ENCODE measurements at places on chromosomes 7 and 10.
A peak's percentile ranks its signal among the peaks of the same experiment; 100 is the strongest.

GRCh38 chr7:20095436-20095835 lies 121.7 kb downstream of the MACC1 start:
- DNase-seq: no peak

GRCh38 chr7:122038134-122038533 lies 105.9 kb downstream of the AASS start:
- DNase-seq: no peak

DNA sequence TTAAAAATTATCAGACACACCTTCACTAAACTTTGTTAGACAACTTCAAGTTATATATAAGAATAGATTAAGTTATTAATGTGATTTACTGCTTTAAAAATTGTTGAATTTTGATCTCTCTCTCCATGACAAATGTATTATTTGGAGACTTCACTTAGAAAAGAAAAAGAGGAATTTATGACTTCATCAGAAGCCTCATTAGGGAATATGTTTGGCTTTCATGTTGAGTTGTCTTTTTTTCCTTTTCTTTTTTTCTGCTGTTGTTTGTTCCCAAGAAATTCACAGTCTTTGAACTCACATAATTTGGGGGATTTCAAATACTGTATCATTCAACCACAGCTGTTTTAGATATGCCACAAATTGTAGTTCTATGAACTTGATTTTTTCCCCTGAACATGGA lies 149.5 kb downstream of the PPP1R9A start:
- no peak for DNase-seq

DNA sequence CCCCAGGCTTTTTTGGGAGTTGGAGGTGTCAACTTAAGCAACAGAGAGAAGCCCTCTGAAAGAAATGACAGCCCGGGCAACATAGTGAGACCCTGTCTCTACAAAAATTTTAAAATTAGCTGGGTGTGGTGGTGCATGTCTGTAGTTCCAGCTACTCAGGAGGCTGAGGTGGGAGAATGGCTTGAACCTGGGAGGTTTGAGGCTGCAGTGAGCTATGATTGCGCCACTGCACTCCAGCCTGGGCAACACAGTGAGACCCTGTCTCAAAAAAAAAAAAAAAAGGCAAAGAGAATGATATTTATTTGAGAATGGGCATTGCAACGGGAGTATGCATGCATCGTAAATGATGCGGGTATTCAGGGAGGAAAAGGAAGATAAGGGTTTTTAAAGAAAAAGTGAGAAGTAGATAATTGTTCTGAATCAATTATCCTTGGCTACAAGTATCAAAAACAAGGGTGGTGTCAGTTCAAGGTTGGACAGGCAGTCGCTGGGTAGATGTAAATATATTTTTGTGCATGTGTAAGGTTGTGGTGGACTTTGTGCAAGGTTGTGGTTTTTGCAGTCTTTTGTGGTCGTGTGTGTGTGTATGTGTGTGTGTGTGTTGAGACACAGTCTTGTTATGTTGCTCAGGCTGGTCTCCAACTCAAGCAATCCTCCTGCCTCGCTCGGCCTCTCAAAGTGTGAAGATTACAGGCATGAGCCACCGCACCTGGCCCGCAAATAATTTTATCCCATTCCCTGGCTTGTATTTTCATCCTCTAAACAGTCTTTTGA lies 65.6 kb downstream of the COL26A1 start:
- no peak for DNase-seq

DNA sequence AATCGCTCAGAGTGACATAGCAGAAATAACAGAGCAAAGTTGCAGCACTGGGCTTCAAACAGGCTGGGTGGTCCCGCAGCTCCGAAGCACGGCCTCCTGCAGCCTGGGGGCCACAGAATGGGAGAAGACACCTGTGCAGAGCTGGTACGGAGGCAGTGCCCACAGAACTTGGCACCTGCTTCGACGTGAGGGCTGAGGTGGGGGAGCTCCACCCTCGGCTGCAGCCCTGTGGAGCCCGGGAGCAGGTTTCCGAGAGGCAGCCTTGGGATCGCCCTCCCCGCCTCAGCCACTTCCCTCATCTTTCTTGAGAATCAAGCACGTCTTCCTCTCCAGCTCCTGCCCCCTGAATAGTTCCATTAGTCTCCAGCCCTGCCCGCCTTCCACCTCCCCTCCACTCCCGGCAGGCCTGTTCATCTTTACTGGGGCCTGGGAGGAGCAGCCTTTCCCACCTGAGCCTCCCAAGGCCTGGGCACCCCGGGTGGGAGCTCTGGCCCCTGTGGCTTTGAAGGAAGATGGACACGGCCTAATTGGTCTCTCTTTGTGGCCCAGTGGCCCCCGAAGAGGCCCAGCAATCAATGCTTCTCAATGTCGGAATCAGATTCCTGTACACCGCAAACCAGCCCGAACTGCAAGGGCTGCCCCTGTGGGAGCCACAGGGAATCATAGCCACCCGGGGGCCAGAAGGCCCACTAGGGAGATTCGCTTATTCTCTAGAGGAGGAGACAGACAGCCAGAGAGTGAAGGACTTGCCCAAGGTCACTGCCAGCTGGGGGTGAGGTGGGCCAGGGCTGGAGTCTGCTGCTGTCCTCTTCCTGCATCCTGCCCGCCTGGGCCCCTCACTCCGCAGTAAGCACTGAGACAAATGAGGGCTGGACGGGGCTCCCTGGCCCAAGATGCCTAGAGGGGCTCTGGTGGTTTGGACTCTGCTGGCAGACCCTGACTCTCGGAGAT lies 17.0 kb upstream of the PCBD1 start:
- DNase-seq: no peak

DNA sequence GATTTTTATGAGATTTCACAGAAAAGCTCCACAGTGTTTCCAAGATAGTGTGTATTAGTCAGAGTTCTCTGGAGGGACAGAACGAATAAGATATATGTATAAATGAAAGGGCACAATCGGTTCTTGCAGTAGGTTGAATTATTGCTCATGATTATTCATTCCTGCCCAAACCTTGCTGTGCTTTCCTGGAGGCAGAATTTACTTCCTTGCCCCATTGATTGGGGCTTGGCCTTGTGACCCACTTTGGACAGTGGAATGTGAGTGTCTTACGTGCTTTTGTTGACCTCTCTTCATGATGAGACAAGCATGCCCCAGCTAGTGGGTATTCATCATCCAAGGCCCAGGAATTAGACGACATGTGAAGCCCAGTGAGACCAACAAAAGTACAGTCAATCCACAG lies 53.0 kb upstream of the ABCB5 start:
- no peak for DNase-seq

- DNase-seq: peak; percentile 19
Observed at GRCh38 chr7:51444936-51445335, 128.3 kb upstream of the COBL start.

GRCh38 chr7:32643194-32643593 lies 147.9 kb downstream of the AVL9 start:
- no peak for DNase-seq

DNA sequence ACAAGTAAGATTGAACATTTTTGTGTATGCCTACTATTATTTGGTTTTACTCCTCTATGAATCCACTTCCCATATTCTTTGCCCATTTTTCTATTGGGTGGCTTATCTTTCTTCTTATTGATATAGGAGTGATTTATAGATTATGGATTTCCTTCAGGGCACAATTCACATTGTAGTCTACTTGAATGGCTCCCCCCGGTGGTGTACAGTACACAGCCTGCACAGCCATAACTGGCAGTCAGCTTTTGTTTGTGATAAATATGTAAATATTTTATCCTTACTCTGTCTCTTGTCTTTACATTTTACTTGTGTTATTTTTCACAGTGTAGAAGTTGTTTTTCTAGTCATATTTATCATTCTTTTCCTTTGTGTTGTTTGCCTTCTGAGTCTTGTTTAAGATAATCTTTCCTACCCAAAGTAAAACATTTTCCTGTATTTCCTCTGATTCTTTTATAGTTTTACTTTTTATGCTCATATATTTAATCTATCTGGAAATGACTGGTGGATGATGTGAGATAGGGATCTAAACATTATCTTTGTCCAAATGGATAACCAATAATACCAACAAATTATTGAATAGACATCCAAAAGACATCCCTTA lies 23.9 kb upstream of the CALD1 start:
- DNase-seq: no peak

DNA sequence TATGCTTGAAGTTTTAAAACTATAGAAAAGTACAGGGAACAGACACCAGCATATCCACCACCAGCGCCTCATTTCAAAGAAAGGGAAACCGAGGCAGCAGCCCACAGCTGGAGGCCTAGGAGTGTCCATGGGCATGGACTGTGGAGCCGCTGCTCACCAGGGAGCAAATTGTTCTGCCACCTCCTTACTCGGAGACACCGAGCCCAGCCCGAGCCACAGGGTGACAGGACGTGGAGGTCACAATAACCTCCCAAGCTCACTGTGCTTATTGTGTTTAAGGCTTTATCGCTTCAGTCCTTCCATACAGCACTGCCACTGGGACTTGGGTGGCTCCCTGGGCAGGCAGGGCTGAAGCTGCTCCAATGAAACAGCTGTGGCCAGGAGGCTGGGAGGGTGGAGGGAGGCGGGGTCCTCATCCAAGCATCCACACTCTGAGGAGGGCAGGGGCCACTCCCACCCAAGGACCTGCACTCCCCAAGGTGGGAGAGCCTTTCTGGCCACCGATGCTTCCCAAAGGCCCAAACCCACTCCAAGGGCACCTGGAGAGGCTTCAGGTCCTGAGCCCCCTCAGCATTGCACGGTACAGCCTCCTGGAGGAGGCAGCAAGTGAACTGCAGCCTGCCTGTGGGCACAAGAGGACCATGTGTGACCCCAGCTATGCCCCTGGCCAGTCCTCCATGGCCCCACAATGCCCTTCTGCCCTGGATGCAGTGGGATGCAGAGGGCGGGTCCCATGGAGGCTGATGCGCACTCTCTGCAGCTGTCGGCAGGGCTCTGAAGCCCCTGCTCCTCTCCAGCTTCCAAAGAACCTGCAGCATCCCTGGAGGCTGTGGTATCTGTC lies 38.7 kb upstream of the RET start:
- DNase-seq: no peak

DNA sequence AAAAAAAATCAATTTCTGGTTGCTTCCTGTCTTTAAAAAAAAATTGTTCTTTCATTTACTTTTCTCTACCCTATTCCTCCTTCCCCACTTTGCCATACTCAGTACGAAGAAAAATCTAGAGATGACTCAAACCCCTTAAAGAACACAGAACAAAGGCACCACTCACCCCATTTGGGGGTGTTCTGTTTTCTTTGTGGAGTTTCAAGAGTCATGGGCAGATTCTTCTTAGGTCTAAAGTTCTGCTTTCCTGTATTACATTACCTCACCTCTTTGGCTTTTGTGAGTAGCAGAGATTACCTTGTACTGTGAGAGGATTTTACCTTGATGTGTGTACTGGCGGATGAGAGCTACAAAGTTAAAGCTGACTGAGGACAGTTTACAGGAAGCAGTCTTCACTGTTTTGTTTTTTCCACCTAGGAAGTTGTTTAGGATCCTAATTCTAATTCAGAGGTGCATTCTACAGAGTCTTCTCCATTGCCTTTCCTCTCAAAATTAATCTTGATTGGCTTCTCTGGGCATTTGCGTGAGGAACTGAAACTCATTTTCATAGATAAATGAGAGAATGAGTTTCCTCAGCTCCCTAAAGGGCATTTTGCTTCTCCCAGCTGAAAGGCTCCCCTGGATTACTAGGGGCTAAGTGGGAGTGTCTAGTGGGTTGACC lies 20.7 kb downstream of the AVL9 start:
- DNase-seq: no peak

- DNase-seq: peak; percentile 67
Observed at GRCh38 chr7:38451840-38452239, 178.4 kb upstream of the TARP start.

DNA sequence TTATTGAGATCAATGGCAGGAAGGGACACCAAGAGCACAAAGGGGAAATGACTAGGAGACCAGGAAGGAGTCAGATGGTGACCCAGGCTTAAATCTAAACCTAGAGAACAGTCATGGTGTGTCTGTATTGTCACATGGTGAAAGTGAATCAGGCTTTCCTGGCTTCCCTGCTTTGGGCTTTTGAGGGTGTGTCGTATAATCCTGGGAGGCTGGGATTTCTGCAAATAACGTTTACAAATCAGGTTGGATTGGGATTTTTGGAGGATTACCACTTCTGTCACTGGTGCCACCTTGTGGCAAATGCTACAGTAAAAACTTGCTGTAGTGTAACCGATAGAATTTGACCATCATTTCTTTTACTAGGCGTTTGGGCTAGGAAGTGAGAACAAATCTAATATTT lies 502.6 kb downstream of the NRG3 start:
- peak; percentile 21 for DNase-seq

DNA sequence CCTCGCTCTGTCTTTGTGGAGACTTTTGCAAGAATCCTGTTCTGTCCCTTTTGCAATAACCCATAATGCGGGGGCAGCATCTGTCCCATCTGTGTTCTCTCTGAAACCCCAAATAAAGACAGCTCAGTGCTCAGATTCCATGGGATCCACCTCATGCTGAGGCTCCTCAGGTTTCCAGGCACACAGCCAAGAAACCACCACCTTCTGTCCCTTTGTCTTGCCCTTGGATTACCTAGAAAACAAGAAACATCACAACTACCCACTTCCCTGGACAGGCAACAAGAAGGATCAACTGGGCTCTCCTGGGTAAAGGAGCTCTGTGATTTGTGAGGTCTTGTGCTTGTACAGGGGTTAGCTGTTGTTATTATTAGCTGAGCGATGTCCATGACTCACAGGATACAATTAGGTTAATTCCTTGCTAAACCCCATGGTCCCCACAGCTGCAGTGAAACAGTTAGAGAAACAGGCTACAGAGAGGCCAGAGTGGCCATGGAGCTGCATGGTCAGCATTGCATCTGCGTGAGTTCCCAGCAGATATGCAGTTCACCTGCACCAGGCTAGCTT lies 50.2 kb downstream of the CXCL12 start:
- DNase-seq: peak; percentile 92

DNA sequence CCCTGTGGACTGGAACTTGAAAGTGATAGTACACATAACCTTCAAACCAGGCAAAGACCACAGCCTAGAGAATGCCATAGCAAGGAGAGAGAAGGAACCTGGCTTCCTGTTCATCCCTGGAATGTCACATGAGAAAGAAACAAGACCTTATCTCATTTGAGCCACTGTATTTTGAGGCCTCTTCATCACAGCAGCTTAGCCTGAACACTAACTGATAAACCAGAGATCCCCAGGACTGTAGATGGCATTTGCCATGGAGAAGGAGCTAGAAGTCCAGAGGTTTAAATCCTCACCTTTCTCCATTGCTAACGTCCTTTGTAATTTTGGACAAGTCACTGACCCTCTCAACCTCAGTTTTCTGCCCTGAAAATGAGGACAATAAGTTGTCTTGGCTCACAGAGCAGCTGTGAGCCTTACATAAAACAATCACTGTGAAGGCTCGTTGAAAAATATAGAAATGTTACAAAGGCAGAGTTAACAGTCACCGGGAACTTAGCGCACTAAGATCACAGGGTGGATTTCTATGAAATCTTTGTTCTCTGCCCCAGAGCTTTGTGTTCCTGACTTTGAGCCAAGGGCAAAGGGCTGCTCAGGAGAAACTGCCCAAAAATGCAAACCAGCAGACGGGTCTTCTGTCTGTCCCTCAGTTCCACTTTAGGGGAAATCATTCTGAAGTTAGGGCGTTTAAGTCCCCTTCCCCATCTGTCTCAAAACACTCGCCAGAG lies 197.0 kb downstream of the USP6NL start:
- no peak for DNase-seq

DNA sequence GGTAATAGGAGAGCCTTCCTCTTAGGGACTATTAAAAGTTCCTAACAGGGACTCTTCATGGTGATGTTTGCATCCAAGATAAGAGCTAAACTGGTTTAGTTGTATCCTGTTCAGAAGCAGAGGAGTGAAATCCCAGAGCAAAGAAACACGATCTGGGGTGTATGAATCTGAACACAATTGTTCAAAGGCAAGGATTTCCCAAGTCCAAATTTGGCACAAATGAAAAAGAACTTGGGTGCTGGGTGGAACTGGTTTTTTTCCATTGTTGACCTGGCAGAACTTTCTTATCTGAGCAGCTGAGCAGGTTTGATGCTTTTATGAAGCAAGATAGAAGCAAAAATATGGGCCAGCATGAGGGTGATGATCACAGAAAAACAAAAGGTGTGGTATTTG lies 6.0 kb downstream of the AGFG2 start:
- peak; percentile 41 for DNase-seq
